ENCODE measurements at places on chromosomes 6 and 20. TPM values are rescaled to one million over a fixed set of nuclear protein-coding genes. Genes with fewer than 3 reads are reported as not detected.

The FAM83C gene
- not detected for total RNA-seq

The GGTLC1 gene
- not detected for total RNA-seq

The SEL1L2 gene
- total RNA-seq, result not detected

The BIRC7 gene
- total RNA-seq, result 3.2 TPM

The OR2B6 gene
- 0.23 TPM for total RNA-seq

The HFE gene
- 9.3 TPM for total RNA-seq

The PRKN gene
- total RNA-seq, result 19.2 TPM

The SMIM26 gene
- 155 TPM for total RNA-seq

The RAMACL gene
- total RNA-seq, result 2.6 TPM

Data from metanephros (tissue), 2 donors.